ENCODE measurements at places on chromosomes 2 and 18.
A peak's percentile ranks its signal among the peaks of the same experiment; 100 is the strongest.

GRCh38 chr2:85410584-85411404, 628 bp upstream of the CAPG start:
- DNase-seq = no peak

DNA sequence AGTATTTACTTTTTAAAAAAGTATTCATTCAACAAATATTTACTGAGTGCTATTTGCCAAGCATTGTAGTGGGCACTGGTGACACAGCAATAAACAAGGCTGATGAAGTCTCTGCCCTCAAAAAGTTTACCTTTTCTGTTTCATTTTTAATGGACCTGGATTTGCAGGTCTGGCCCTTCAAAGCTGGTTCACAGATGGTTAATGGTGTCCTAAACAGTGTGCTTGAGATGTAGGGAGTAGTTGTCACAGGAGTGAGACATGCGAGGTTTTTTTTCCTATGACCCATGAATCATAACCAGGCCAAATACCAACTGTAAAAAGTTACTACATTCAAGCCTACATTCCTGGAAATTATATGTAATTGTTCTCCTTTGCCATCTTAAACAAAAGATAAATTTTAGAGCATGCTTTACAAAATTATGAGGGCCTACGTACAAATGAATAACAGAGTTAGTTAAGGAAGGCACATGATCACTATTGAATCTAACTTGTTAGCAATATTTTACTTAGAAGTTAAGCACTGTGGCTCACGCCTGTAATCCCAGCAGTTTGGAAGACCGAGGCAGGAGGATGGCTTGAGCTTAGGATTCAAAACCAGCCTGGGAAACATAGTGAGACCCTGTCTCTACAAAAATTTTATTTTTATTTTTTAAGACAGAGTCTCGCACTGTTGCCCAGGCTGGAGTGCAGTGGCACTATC, 223.9 kb downstream of the MBD5 start:
- no peak for DNase-seq

DNA sequence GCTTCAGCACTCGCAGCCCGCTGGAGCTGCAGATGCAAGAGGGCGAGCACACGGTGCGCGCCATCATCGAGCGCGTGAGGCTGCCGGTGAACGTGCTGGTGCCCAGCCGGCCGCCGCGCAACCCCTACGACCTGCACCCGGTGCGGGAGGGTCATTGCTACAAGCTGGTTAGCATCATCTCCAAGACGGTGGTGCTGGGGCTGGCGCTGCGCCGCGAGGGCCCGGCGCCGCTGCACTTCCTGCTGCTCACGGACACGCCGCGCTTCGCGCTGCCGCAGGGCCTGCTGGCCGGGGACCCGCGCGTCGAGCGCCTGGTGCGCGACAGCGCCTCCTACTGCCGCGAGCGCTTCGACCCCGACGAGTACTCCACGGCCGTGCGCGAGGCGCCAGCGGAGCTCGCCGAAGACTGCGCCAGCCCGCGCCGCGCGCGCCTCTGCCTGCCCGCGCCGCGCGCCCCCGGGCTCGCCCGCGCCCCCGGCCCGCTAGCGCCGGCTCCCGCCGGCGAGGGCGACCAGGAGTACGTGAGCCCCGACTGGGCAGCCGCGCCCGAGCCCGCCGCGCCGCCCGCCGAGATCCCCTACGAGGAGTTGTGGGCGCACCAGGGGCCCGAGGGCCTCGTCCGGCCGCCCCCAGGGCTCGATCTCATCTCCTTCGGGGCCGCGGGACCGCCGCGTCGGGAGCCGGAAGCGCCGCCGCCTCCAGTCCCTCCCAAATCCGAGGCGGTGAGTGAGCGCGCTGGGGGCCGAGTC, 11.8 kb downstream of the GAREM2 start:
- DNase-seq = peak; percentile 78

GRCh38 chr18:55593888-55594287, 5.9 kb upstream of the TCF4 start:
- no peak for DNase-seq

DNA sequence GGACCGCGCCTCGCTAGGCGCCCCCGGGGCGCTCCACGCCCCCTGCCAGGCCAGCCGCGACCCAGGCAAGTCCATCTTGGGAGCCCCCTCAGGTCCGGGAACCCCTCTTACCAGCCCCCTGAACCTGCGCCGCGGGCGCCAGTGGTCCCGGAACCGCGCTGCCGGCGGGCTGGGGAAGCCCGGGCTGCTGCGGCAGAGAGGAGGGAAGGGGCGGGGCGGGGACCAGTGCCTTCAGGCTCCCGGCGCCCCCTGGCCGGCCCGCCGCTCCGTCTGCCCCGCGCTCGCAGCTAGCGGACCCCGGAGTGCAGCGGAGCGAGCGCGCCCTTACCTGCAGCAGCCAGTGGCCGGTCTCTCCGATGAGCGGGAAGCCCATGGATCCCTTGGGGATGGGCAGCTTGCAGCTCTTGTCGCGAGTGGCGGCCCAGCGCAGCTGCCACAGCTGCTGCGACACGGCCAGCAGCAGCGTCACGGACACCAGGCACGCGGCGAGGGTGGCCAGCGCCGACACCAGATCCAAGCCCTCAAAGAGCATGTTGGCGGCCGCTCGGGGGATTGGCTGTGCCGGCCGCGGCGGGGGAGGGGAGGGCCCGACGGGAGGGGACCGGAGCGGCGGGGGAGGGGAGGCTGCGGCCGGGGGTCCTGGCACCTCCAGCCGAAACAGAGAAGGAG, at the start of gene CYP26B1:
Gene CYP26B1 (minus strand): TSS at position 560 of the 669 bp plus-strand sequence. CDS start 28 bp downstream, at position 532.
- no peak for DNase-seq

DNA sequence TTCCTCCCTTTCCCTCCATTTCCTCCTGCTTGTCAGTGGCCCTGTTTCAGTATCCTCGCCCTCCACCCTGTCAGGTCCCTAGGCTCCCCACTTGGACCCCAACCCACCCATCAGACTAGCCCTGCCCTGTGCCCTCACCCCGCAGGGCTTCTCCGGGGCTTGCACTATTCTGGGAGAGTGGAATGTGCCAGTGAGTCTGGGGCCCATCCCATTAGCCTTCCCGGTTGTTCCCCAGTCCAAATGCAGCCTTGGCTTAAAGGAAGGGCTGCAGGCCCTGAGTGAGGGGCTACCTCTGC, 45.5 kb downstream of the MYO7B start:
- no peak for DNase-seq

- DNase-seq = no peak
These were observed 890.7 kb upstream of the CELF4 start for GRCh38 chr18:38456253-38456652.

DNA sequence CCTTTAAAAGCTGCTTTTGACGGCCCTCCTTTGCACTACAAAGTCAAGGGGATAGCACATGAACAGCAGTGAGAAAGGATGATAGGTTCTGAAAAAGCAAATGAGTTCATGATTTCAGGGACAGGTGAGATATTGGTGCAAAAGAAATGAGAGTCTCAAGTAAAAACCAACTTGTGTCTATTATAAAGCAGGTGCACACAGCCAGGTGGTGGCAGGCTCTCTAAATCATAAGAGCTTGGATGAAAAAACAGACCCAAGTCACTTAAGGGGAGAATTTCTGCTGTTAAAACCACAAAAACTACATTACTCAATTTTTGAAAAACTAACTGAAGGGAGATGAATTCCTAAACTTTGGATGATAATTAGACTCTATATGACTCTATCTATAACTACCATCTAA, 201.5 kb downstream of the SP3 start:
- DNase-seq = no peak

GRCh38 chr2:118371515-118371914, 283.2 kb downstream of the INSIG2 start:
- DNase-seq = no peak

DNA sequence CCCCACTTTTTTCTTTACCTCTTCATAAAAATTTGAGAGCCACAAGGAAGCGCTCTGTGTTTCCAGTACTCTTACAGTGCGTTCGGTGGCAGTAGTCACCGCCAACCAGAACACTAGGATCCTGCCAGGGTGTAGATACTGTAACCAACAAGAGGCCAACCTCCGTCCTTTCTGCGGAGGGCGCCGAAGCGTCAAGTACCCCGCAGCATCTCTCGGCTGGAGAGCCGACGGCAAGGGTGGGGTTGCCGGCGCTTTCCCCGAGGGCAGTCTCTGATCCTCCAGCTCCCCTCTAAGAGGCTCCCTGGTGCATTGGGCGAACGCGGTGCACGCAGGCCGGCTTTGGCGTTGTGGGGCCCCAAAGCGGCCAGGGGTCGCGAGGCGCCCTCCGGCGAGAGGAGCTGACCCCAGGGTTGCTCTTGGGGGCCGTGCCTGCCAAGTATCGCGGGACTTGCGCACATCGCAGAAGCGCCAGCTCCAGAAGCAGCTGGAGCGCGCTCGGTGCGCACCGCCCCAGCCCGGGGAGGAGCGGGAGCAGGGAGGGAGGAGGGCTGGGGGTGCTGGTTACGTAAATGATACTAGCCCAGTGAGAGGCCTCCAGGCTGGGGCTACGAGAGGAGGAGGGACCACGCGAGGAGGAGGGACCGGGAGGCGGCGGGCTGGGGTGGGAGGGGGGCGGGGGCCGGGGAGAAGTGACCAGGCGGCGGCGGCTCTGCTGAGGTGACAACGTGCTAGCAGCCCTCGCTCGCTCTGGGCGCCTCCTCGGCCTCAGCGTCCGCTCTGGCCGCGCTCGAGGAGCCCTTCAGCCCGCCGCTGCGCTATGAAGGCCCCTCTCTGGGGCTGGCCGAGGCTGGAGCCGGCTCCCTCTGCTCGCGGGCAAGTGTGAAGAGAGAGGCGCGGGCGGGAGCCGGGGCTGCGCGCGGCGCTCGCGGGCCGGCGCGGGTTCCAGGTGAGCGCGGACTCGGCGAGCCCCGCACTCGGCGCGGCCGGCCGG, at the start of gene GALNT13:
Gene GALNT13 (plus strand): TSS at position 692 of the 991 bp plus-strand sequence.
- DNase-seq = no peak

- no peak for DNase-seq
These were observed 22.6 kb downstream of the PLEK start for GRCh38 chr2:68387408-68388350.

All from central memory CD8-positive, alpha-beta T cell (primary cell).